Activated naive CD8-positive, alpha-beta T cell treated with anti-CD3 and anti-CD28 coated beads, Interleukin-2, amount 50 U/mL, for 16 hours (primary cell): ENCODE measurements at places on chromosomes 5 and 9.
A peak's percentile ranks its signal among the peaks of the same experiment; 100 is the strongest.

GRCh38 chr9:89482056-89482851 lies 15.7 kb downstream of the SEMA4D start:
- DNase-seq, result no peak

- DNase-seq, result no peak
Observed at GRCh38 chr5:146680846-146681584, 165.0 kb upstream of the GPR151 start.

GRCh38 chr5:150618588-150619281 lies 21.7 kb upstream of the SYNPO start:
- no peak for DNase-seq

- DNase-seq, result no peak
Observed at GRCh38 chr5:10898514-10898913, 137.5 kb upstream of the DAP start.

GRCh38 chr9:7097785-7098752 lies 340.3 kb downstream of the KDM4C start:
- DNase-seq, result no peak

GRCh38 chr9:3415906-3416305 lies 109.9 kb downstream of the RFX3 start:
- no peak for DNase-seq

DNA sequence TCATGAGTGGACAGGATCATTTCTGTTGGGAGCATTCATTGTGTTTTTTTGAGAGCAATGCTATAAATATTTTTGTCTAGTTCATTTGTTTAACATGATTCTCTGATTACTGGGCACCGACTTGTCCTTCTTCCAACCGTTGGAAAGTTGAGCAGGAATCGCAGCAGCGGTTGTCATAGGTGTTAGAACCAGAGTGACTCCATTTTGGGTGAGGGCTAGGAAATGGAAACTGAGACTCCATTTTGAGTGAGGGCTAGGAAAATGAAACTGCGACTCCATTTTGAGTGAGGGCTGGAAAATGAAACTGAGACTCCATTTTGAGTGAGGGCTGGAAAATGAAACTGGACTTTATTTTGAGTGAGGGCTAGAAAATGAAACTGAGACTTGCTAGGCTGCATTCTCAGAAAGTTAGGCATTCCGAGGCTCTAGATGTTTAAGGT lies 100.6 kb downstream of the ICE1 start:
- DNase-seq, result no peak

DNA sequence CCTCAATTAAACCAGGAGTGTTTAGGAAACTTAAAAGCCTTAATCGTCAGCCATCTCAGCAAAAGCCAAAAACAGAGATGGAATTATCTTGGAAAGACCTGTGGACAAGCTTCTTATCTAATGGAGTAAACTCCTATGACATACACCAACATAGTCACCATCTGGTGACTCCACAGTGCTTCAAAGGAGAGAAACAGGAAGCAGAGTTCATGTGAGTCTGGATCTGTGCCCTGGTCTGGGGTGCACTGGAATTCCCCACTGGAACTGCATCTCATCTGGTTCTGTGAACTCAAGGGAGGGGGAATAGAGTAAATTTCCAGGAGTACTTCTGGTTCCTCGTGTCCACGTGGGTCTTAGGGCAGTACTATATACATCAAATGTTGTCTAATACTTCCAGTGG lies 36.3 kb upstream of the KCNN2 start:
- no peak for DNase-seq

DNA sequence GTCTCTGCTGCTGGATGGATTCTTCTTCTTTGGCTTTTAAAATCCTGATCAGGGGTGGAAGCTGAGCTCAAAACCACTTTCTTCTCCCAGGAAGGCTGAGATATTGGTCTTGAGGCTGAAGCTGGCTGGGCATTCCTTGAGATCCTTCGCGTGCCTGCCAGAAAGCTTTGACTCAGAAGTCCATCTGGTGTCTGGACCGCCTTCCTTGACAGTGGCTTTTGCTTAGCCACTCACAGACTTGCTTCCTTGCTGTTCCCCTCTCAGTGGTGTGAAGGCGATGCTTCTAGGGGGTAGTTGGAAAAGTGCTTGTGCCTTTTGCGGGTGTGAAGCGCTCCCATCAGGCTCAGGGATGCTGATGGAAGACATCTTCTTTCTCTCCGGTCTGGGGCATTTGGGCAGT lies 45.9 kb downstream of the RGS3 start:
- no peak for DNase-seq

- DNase-seq, result no peak
Observed at GRCh38 chr9:36837431-36838405, 196.3 kb downstream of the PAX5 start.

- DNase-seq, result no peak
Observed at GRCh38 chr5:82255844-82256243, 22.3 kb downstream of the RPS23 start.

GRCh38 chr5:160054047-160054446 lies 45.1 kb downstream of the TTC1 start:
- no peak for DNase-seq

GRCh38 chr5:171410181-171410580 lies 9.3 kb upstream of the FGF18 start:
- no peak for DNase-seq

DNA sequence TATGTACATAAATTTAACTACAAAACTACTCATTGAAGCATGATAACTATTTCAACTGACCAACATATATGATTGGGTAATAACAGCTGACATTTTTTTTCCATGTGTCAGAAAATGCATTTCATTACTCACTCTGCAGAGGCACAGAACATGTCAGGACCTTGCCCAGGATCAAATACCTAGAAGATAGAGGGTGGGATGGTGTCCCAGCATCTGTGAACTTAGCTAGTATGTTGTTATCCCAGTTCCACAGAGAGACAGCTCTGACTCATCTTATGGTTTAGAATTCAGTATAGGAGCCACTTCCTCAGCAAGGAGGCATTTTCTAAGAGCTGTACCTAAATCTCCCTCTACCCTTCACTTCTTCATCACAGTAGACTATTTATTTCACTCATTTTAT lies 1198.6 kb upstream of the ACO1 start:
- no peak for DNase-seq

- no peak for DNase-seq
Observed at GRCh38 chr5:148922606-148923005, 96.2 kb downstream of the ADRB2 start.

DNA sequence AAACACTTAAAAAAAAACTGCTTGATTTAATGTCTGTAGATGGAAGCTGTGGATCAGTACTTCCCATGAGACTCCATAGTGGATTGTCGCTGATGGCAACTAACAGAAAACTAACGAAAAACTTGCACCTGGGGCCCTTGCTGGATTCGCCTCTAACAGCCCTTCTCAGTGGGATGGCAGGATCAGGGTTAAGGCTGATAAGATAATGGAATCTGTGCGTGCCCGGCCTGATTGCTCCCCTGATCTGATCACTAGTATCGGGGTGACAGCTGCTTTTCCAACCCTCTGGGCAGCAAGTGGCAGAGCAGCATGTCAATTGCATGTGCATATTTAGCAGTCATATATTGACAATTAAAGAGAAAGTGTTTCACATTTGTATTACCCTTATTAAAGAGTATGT lies 185.8 kb upstream of the ELAVL2 start:
- DNase-seq, result no peak

DNA sequence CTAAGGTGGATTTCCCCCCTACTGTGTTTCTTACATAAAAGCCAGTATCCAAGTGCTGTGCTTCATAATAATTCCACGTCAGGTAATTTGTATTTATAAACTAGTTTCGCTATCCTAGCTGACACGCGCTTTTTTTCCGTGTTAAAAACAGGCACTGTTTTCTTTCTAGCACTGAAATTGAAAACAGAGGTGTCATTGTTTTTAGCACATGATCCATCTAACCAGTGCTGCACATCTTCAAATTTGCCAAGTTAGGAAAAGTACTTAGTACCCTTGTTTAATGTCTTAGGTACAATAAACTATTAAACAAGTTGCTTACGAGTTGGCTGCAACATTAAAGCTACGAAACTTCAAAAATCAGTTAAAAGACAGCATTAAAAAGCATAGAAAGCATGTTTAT lies 49.9 kb downstream of the JMY start:
- no peak for DNase-seq

- no peak for DNase-seq
Observed at GRCh38 chr9:97860451-97861147, 7.6 kb downstream of the FOXE1 start.

GRCh38 chr5:73908395-73908794 lies 282.4 kb downstream of the ARHGEF28 start:
- no peak for DNase-seq

DNA sequence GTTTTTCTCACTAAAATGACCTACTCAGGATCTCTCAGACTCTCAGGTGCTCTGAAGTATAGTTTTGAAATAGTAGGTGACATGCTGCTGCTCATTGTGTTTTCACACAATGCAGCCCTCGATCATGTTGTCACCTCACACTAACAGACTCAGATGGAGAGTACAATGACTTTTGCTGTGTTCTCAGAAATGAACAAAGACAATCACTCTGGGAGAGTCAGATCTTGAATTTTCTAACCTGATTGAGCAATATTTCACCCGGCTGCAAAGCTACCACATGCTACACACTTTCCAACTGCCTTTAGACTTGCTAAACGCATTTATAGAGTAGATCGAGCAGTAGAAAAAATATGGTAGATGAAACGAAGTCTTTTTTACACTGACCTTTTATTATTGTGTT lies 113.4 kb downstream of the ST8SIA4 start:
- no peak for DNase-seq

GRCh38 chr5:110086658-110087388 lies 397.1 kb downstream of the MAN2A1 start:
- peak; percentile 16 for DNase-seq

DNA sequence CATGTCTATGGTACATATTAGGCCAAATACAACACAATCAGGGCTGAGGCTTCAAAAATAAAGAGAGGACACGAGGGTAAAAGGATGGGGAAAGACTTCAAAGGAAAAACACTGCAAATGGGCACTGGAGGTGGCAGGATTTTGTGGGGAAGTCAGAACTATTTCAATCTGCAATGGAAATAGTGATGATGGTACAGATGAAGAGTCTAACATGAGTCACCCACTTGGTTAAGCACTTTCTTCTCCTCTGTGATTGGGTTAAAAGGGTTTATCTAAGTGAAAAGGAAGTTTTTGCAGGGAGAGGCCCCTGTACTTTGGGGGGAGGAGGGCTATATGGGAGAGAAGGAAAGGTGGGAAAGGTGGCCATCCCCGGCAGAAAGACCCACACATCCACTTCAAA lies 4.5 kb upstream of the SH3GL2 start:
- DNase-seq, result no peak

DNA sequence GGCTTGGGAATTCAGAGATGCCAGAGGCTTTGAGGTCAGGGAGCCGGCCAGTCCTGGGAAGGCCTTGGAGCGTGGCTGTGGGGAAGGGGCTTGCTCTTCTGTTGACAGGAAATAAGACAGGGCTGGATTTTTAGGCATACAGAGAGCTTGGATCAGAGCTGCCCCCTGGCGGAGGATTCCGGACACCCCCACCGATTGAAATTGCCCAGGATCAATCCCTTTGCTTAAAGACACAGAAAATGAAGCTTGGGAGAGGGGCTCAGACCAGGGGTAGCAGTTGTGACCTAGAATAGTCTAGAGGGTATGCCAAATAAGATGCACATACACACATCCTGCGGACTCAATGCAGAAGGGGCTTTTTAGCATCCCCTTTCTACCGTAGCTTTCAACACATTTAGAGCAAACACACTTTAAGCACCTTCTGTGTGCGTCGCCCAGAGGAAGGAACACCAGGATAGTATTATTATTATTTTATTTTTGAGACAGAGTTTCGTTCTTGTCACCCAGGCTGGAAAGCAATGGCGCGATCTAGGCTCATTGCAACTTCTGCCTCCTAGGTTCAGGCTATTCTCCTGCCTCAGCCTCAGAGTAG lies 1.7 kb upstream of the NTMT1 start:
- DNase-seq, result peak; percentile 39

DNA sequence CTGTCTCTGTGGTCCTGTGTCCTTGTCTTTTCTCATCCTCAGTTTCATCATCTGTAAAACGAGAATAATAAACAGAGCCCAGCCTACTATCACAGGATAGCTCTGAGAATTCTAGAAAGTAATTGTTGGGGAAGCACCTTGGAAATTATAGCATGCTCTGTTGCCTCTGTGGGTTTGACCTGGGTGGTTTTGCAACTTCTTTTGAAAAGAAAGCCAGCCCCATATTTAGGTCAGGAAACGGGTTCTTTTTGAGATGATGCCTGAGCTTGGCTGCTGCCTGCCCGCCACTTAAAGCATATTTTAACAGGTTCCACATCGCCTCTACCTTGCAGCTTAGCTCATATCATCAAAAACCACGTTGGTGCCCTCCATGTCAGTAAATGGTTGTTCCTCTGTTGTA lies 111.1 kb downstream of the TLR4 start:
- no peak for DNase-seq
